CD4-positive, alpha-beta T cell treated with Interleukin-10 for 1 hour (primary cell): ENCODE measurements at places on chromosomes 5 and 9.

DNA sequence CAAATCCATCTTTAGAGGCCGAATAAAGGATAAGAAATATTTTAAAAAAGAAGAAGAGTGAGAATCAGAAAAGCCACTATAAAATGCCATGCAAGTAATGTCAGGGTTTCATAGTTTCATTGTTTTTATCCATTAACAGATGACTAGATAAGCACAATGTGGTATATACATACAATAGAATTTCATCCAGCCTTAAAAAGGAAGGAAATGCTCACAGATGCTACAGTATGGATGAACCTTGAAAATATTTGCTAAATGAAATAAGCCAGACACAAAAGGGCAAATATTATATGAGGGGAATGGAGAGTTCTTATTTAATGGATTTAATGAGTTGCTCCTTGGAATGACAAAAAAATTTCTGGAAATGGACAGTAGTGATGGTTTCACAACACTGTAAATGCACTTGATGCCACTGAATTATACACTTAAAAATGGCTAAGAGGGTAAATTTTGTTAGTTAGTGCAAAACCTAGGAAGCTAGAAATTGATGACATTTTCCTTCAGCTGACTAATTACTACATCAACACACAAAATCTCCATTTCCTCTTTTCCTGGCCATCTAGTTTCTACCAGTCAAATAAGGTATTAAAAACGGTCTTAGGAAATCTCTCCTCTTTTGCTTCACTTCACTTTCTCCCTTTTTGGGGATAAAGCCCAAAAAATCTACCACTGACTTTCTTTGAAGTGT lies 86.6 kb downstream of the GNA14 start:
- no peak for DNase-seq

GRCh38 chr5:19555436-19555835 lies 432.6 kb downstream of the CDH18 start:
- no peak for DNase-seq

- peak; percentile 44 for DNase-seq
These were observed 20.6 kb downstream of the SLC38A9 start for GRCh38 chr5:55691265-55692105.

- DNase-seq = no peak
These were observed 45.7 kb downstream of the NSUN2 start for GRCh38 chr5:6587171-6587570.

DNA sequence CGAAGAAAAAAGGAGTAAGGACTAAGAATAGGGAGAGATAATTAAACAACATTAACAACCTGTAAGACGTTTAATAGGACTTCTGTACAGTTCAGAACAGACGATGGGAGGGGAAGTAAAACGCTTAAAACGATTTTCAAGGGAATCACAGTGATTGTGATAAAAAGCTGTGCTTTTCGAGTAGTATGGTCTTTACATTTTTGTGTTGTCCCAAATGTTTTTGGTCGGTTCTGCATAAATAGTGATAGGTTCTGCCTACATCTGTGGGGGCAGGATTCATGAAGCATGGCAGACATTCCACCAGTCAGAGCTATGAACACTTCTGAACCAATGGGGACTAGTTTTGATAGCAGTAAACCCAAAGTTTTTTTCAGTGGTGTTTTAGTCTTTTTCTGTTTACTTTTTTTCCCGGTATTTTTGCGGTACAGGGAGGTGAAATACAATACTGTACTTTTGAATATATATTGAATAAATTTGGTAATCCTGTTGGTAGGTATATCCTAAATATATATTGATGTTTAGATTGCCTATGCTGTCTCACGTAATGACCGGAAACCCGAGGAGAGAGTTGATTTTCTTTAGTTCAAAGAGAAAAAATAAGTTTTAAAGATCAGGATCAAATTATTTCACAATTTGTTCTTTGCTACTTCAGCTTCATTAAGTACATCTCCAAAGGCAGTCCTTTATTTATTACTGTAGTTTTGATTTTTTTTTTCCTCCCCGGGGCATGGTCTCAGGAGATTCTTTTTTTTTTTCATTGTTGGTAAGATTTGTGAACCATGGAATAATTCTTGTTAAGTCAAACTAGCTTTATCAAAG lies 1.3 kb downstream of the ERBIN start:
- peak; percentile 56 for DNase-seq

GRCh38 chr5:40001796-40002195 lies 577.0 kb upstream of the DAB2 start:
- no peak for DNase-seq

DNA sequence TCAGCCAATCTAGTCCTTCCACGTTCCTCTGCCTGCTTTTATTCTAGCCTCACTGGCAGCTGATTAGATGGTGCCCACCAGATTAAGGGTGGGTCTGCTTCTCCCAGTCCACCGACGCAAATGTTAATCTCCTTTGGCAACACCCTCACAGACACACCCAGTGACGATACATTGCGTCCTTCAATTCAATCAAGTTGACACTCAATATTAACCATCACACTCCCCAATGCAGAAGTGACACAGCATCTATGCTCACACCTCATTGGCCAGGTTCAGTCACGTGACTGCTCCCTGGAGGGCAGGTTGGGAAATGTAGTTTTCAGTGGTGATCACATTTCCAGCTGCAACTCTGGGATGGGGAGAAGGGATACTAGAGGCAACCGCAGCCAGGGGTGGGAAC lies 13.0 kb downstream of the SUSD3 start:
- no peak for DNase-seq

GRCh38 chr5:148794729-148795561 lies 31.5 kb upstream of the ADRB2 start:
- no peak for DNase-seq

GRCh38 chr9:90851444-90851843 lies 49.8 kb downstream of the SYK start:
- DNase-seq = no peak

GRCh38 chr5:167303582-167303981 lies 987.9 kb upstream of the WWC1 start:
- no peak for DNase-seq

DNA sequence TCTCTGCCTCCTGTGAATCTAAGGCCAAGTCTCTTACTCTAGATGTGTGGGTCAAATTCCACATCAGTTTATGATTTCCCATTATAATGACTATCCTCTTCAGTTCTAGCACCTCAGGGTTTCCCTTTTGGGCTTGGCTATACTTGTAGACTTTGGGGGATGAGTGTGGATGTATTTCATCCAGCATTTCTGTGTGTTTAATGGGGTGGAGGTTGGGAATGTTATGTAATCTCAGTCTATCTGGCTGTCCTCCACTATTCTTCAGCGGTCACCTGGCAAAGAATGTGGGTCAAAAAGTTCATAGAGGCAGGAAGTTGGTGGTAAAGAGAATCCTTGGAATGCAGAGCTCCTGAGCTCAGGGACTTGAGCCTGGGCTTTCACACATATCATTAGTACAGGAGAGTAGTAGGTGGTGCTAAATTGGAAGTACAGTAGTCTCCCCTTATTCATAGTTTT lies 64.9 kb downstream of the CFAP95 start:
- no peak for DNase-seq

DNA sequence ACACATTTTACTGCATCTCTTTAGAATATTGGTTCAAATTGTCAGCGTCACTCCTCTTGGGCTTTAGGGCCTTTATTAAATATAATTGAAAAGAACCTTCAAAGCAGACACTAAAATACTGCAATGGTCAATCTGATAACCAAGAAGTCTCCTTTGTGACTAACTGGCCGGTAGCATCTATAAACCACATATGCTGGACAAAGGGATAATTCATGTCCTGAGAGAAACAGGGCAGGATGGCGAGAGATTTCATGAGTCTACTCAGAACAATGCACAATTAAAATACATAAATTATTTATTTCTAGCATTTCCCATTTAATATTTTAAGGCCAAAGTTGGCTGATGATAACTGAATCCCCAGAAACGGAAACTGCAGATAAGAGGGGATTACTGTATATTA lies 1083.4 kb upstream of the CDH18 start:
- DNase-seq = no peak

DNA sequence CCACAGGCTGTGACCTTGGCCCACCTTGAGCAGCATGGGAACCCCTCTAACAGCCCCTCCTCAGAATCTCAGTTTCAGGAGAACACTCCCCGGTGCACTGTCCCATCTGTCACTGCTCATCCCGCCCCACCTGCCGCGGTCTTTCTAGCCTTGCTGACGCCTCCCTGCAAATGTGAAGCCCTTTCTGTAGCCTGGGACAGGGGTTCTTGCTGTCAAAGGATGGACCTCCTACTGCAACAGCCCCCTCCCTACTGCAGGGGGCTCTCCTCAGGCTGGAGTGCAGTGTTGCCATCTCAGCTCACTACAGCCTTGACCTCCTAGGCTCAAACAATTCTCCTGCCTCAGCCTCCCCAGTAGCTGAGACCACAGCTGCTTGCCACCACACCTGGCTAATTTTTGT lies 20.0 kb downstream of the OR2V1 start:
- no peak for DNase-seq

DNA sequence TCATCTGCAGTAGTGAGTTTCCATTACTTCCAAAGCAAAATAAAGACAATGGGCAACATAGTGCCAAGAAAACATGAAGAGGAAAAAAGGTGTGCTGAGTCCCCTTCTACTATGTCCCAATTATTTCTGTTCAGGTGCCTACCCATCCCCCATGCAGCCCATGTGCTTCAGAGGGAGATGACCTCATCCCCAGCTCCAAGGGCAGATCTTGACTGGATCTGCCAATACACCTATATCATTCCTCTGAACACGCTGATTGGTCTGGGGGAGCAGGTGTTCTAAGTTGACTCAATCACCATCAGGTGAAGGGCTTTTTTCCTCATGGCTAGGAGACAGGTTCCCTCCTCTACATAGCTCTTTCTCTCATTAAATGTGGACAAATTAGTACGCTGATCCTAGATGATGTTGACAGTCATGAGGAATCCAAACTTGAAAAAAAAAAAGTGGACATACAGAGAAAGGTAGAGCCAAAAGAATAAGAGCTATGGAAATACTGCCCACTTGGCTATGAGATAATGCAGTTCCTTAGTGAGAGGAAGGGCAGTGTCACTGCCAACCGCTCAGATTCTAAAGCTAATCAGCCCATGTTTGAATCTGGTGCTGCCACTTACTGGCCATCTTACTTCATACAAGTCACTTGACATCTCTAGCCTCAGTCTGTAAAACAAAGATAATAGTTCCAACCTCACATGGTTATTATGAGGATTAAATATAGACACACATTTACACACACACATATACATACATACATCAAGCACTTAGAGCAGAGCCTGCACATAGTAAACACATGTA lies 23.1 kb downstream of the PRELID2 start:
- DNase-seq = no peak

DNA sequence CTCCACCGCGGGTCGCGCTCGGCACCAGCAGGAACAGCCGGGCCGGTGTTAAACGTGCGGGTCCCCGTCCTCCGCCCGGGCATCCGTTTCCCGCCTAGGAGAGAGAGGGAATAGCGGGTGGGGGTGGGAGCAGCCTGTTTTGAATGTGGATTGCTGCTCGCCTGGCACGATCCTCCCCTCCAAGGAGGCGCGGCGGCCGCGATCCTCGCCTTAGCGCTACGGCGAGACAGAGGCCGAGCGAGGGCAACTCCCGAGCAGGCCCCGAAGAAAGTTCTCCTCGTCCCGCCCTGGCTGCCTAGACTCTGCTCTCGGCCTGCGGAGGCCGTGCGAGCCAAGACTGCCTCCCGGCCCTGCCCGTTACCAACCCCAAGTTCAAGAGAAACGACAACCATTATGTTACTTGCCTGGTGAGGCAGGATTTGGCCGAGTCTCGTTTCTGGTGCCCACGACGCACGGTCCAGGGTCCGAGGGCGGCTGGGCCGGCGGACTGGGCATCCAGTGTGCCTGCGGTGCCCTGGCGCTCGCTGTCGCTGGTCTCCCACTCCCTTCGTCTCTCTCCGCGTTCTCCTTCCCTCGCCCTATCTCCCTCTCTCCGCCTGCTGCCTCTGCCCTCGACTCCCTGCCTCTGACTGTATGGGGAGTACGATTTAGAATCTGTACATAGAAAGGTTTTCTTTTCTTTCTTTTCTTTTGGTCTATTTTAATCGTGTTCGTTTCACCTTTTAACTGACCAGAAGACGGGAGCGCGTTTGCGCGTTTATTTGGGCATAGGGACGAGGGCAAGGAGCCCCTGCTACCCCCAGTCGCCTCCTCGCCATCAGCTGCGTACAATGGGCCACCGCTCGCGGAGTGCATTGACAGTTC lies 724 bp downstream of the NR2F1-AS1 start:
- no peak for DNase-seq

GRCh38 chr9:114259798-114260523 lies 62.9 kb upstream of the ORM1 start:
- no peak for DNase-seq

- DNase-seq = no peak
These were observed 53.4 kb downstream of the GNAQ start for GRCh38 chr9:77978086-77978781.

GRCh38 chr9:105385381-105385985 lies 62.4 kb upstream of the FSD1L start:
- peak; percentile 36 for DNase-seq

- DNase-seq = no peak
These were observed 16.5 kb upstream of the TMEM171 start for GRCh38 chr5:73103870-73104299.

- peak; percentile 81 for DNase-seq
These were observed 33.8 kb upstream of the ANXA2R start for GRCh38 chr5:43073597-43074546.

DNA sequence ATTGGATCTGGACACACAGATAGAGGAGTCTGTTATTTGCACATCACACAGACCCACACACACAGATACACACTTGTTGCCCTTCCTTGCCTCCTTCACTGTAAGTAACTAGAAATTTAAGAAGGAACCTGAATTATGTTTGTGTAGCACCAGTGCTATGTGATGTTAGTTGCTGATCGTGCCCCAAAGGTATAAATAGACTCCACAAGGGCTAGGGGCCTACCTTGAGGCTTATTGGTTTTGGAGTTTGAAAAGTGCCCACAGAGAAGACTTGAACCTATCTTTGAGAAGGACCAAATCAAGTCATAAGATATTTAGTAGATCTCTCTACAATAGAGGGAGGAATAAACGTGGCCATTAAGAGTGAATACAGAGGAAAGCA lies 8.8 kb upstream of the TGFBI start:
- no peak for DNase-seq

DNA sequence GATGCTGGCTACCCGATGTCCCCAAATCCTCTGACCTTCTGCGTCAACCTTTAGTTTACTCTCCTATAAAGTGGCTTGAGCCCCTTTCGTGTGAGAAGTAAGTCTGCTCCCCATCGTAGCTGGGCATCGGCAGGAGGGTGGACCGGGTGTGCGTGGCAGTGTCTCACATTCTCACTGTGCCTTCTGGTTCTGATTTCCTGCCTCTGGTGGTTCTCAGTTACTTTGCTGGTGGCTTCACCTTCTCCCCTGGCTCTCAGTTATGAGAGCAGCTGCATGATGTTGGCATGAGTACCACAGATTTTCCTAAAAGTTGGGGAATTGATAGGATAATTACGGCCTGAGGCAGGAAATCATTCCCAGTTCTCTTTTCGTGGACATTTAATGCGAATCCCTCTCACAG lies 47.0 kb upstream of the RPS23 start:
- DNase-seq = no peak

DNA sequence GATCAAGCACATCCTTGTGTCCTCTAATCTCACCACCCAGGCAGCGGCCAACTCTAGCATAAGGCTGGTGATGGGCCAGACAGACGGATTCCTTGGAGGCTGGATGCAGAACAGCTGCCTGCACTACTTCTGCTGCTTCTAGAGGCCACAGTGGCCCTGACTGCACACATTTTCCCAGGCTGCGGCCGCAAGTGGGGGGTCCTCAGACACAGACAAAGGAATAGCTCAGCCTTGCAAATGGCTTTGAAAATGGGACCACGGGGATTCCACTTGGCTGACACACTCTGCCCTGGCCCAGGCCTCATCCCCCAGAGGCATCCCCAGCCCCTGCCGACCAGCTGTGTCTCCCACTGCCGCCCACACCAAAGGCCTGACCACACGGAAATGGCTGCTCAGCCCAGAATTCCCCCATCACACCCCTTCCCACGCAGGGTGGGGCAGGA lies 540.8 kb downstream of the BNC2 start:
- no peak for DNase-seq
